Fibroblast of skin of right quadriceps (primary cell): ENCODE measurements at places on chromosomes 11 and 22.

DNA sequence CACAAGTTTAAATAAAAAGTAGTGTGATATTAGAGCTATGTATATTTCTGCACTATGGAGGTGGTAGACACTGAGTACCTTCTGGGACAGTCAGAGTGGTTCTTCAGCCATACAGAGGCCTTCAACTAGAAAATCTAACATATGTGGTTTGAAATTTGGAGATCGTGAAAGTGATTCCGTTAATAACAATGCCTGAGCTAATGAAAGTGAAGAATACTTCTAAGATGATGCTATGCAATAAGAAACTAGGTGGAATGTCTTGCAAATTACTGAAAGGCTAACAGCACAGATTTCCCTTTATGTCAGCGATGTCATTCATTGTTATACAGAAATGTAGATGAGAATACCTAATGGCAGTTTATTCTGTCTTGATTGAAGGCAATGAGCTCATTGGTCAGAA, 1984.7 kb upstream of the RAG2 start:
- DNase-seq: peak; percentile 4

DNA sequence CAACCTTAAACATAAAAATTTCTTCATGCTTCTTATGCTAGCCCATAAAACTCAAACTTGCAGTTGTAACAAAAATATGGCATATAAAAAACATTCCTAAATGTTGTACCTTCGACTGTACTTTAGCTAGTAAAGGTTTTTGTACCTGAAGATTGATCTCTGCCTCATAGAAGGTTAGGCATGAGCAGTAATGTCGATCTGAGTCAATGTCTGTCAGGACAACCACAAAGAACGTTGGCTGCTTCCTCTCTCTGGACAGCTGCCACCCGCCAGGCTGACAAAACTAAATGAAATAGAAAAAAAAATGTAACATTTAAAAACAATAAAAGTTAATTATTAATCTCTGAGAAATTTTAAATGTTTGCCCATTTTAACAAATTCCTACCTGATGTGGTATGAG, 251.3 kb downstream of the SBF2 start:
- DNase-seq: no peak

DNA sequence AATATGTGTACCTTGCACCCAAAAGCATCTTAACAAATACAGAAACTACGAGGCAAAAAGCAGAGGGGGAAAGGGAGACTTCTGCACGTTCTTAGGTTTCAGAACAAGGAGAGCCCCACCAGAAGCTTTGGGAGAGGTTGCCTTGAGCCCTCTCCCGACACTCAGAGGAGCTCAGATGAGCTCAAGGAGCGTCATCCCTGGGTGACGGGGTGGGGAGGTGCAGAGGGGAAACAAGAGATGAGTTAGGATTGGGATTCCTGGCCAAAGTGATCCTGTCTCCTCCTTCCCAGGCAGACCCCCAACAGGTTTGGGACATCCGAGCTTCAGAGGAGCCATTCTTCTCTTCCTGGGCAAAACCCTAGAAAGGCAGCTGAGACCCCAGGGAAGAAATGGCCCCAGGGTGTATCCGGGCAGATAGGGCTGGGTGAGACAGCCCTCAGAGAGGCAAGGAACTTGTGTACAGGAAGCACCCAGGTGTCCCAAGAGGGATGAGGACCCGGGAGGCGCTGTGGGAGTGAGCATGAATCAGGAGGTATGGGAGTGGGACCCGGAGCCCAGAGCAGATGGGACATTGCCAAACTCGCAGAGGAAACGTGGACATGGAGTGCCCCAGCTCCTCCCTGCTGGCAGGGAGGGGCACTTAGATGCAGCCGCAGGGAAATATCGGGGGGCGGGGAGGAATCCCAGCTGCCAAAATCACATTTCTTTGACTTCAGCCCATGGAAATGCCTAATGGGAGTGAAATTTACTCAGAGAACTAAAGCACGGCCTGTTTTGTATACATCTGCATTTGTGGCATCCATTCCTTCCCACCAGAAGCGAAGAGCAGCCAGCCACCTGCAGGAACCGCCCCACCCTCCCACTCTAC, 12.4 kb downstream of the C1QTNF6 start:
- DNase-seq: no peak

- DNase-seq: peak; percentile 82
Observed at GRCh38 chr22:20531404-20532201, 24.2 kb downstream of the MED15 start.

DNA sequence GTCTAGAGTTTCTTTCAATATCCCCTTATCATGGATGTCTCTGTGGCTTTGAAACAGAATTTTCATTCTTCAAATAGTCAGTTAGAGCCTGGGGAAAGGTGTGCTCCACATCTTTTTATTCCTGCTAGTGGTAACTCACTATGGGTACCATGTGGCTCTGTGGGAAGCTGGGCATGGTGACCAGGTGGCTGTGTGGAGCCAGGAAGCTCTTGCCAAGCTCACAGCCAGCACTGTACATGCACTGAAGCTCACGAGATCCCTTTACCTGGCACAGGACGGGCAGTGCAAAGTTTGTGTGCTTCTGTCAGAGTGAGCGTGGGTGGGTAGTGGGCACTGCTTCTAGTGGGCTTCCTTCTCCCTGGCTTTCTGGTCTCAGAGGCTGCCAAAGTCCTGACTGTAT, 6.3 kb upstream of the KDM4F start:
- no peak for DNase-seq

- no peak for DNase-seq
Observed at GRCh38 chr11:104394508-104394907, 230.6 kb upstream of the PDGFD start.

GRCh38 chr11:2998073-2998850, 6.1 kb upstream of the NAP1L4 start:
- DNase-seq: no peak

DNA sequence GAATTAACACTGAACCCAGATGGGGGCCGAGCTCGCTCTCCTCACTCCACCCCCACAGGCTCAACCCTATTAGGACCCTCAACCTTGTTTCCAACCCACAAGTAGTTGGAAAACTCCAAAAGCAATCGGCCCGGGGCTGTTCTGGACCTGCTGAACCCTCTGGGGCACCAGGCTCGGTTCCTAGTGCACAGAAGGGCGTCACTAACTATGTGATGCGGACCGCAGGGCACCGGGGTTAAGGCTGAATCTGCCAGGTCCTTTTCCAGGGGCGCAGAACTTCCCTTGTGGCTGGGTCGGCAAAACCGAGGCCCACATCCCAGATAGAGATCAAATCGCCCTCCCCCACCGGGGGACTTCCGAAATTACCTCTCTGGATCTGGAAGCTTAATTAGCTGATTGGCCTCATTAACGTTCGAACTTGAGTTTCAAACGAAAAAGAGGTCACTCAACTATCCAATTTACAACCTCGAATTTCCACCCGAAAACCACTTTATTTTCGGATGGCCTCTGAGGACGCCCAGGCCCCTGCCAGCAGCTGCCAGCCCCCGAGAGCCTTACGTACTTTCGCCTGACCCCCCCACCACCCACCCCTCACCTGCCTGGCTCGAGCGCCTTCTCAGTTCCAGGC, 1.7 kb downstream of the SHANK2 start:
- DNase-seq: no peak

DNA sequence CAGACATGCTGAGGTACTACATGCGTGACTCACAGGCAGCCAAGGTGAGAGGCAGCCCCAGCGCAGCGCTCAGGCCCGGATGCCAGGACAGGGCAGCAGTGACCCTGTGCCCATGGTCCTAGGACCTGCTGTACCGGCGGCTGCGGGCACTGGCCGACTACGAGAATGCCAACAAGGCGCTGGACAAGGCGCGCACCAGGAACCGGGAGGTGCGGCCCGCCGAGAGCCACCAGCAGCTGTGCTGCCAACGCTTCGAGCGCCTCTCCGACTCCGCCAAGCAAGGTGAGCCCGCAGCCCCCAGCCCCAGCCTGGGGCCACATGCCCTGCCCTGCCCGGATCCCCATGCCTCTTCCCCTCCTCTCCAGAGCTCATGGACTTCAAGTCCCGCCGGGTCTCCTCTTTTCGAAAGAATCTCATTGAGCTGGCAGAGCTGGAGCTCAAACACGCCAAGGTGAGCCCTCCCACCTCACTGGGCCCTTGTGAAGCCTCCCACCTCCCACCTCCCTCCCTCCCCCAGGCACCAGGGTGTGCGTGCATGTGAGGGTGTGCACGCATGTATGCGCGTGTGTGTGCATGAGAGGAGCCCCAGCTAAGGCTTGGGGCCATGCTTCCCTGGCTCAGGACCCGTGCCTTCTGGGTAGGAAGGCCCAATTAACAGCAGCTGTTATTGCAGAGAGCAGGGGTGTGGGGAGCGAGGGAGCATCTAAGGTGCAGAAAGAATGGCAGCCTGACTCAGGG, 5.3 kb downstream of the CFL1 start:
- no peak for DNase-seq

- DNase-seq: no peak
Observed at GRCh38 chr22:26671317-26672059, 14.1 kb downstream of the MIAT start.
